H4 (cell line): ENCODE measurements at places on chromosomes 1 and 21. TPM values are rescaled to one million over a fixed set of nuclear protein-coding genes. Genes with fewer than 3 reads are reported as not detected.

Gene SPRR1B
- not detected in 2 replicates for total RNA-seq

Gene ADGRL2
- 29.4 and 36.4 TPM in 2 replicates for total RNA-seq

Gene TDRD5
- total RNA-seq: not detected in 2 replicates

Gene TNFRSF18
- not detected in 2 replicates for total RNA-seq

Gene FAM163A
- not detected in 2 replicates for total RNA-seq

Gene LMX1A
- not detected in 2 replicates for total RNA-seq

Gene CHODL
- total RNA-seq: 0.17 and 0.35 TPM in 2 replicates

Gene TLCD4
- 5.7 and 6.0 TPM in 2 replicates for total RNA-seq

Gene KRTAP21-2
- total RNA-seq: not detected in 2 replicates

Gene HSPB7
- total RNA-seq: not detected in 2 replicates

Gene INKA2
- 3.7 and 4.4 TPM in 2 replicates for total RNA-seq

Gene DYRK3
- total RNA-seq: 13.4 and 19.6 TPM in 2 replicates

Gene KLF17
- total RNA-seq: not detected in 2 replicates

Gene MROH9
- not detected in 2 replicates for total RNA-seq
